ENCODE measurements at places on chromosomes 3 and 15.

DNA sequence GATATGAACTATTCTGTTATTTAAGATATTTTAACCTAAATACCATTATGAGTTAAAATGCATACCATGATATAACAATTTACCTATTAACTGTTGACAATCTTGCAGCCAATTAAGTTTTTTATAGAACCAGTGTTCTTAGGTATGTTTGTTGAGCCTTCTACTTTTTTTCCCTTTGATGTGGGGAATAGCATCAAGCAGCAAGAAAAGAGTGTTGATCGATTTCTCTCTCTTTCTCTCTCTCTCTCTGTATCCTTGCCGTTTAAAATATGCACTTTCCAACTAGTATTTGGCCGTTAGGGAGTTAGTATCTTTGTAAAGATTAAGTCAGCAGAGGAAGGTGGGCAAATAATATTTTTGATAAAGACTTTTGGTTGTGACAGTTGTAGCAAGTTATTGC lies 5.9 kb downstream of the CHD2 start:
- no peak for DNase-seq

DNA sequence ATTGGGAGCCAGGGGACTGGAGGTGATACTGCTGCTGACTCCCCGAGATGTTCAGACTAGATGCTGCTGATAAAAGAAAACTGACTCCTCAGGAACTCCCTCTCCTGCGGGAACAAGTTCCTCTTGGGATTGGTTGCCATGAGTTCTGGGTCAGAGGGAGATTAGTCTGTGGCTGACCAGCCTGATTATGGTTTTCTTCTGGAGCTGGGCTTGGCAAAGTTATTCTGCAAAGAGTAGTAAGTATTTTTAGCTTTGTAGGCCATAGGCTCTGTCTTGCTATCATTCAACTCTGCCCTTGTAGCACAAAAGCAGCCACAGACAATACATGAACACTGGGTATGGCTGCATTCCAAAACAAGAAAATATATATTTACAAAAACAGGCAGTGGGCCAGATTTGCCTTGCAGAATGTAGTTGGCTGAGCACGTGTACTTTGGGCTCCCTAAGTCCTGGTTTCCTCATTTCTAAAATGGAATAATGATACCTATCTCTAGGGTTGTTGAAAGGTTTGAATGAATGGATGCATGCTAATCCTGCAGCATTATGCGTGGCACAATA lies 796.8 kb downstream of the AGBL1 start:
- no peak for DNase-seq

DNA sequence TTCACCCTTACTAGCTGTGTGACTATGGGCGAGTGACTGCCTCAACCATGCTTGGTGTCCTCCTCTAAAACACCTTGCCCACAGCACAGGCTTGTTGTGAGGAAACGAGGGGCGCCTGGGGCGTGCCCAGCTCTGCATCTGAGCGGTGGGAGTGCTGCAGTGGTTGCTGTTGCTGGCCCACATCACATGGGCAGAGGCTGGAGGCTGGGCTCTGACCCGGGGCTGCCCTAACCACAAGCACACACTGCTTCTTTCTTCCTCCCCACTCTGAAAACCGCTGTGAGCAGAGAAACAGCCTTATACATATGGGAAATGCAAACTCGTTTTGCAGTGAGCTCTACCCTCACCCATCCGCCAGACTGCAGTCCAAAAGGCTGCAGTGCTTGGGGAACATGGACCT lies 74.8 kb upstream of the RPL32 start:
- no peak for DNase-seq

GRCh38 chr15:53470743-53471142 lies 288.7 kb downstream of the WDR72 start:
- no peak for DNase-seq

DNA sequence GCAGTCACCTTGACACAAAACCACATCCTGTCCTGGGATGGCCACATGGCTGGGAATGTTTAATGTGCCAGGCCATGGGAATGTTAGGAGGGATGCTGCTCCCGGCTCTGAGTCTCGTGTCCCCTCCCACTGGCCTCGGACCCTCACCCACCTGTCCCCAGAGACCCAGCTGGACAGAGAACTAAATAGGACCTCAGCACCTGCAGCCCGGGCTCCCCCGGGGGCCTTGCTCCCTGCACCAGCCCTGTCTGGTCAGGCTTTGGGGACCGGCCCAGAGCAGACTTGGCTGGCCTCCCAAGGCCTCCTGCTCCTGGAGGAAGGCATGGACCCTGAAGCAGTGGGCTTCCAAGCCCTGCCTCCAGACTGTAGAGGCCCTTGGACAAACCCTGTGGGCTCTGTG lies 100.0 kb upstream of the IQSEC1 start:
- DNase-seq = no peak

- no peak for DNase-seq
These were observed 218.9 kb downstream of the PDZRN3 start for GRCh38 chr3:73405853-73406252.

DNA sequence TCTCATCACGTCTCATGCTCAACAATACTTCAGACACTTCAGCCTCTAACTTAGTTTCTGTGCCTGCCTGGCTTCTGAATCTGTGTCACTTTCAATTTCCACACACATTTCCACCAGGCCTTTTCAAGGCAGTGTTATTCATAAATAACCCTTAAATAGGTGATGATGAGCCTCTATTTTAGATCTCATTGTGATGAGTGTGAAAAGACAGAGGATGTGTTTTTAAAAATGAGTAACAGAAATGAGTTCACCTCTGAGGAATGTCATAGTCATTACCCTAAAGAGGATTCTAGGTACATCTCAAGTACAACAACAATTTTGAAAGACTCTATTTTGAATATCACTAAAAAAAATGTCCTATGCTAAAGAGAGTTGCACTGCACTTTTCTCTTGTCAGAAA lies 64.6 kb downstream of the STAC start:
- no peak for DNase-seq

DNA sequence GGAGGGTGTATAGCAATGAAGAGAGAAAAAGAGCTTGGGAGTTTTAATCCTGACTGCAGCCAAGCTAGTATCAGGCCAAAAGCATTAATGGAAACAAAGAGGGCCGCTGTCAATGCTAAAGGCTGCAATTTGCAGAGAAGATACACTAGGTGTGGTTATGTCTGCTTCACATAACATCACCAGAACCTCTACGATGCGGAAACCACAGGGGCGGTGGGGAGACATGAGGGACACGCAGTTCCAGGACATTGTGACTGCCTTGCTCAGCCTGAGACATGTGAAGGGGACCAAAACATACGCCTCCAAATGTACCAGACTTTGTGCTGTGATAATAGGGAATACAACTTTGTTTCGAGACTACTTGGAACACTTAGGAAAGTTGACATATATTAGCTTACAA lies 88.4 kb downstream of the APBA2 start:
- no peak for DNase-seq

- DNase-seq = no peak
These were observed 36.9 kb downstream of the RBPMS2 start for GRCh38 chr15:64738226-64739095.

DNA sequence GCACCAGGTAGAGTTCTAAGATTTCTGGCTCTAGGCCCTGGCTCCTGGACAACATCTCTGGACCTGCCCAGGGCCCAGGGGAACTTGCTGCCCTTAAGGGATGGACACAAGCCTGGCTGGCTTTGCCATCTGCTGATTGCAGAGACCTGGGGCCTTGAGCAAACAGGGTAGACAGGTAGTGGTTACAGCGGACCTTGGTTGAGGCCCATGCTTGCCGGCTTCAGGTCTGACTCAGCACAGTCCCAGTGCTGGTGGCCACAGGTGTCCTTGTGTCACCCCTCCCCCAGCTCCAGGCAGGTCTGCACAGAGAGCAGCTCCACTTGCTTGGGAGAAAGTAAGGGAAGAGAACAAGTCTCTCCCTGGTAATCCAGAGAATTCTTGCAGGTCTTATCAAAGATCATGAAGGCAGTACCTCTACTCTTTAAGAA lies 15.9 kb upstream of the ACTL6A start:
- no peak for DNase-seq

DNA sequence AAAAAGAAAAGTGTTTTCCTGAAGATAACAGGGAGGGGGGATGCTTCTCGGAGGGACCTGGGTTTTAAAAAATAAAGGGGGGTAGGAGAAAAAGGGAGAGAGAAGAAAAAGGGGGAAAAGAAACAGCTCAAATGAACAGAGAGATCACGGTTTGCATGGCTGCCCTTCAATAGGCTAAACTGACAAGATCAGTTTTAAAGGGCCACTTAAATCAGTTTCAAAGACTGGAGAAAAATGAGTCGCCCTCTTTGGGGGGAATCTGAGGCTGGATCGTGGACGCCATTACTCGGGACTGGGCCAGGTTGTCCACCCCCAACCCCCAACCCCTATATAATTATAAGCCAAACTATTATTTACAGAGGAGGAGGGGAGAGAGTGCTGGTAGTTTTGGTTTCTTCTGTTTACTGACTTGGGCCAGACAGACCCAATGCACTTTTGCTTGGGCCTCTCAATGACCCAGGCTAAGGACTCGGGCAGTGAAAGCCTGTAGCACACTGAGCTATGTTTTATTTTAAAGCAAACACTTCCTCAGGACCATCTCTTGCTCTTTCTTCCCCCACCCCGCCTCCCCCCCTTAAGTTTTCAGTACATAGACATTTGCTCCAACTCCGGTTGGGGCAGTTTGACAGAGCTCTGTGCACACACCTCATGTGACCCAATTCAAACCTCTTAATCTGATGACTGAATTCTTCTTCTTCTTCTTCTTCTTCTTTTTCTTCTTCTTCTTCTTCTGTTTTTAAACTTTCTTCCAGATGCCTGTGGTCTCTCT lies 6.3 kb downstream of the NR2F2 start:
- DNase-seq = no peak

DNA sequence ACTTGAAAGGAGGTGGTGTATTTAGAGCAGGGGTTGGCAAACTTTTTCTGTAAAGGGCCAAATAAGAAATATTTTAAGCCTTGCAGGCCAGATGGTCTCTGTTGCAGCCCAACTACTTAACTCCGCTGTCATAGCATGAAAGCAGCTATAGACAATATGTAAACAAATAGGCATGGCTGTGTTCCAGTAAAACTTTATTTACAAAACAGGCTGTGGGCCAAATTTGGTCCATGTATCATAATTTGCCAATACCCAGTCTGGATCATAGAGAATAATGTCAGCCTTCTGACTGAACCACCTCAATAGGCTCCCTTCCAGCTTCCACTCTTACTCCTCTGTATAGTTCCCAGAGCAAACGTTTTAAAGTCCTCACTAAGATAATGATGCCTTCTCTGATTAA lies 638.8 kb upstream of the CFAP20DC start:
- no peak for DNase-seq

DNA sequence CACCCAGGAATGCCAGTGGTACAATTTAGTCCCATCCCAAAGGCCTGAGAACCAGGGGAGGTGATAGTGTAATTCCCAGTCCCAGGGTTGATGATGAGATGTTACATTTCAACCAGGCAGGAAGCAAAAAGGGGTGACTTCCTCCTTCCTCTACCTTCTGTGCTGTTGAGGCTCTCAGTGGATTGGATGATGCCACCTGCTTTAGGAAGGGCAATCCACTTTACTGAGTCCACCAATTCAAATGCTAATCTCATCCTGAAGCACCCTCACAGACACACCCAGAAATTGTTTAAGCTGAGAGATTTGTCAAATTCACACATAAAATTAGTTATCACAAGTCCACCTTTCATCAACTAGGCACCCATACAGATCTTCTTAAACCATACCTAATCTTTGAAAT lies 418.5 kb upstream of the GOLIM4 start:
- DNase-seq = no peak
